ENCODE measurements at places on chromosomes 3 and 15.

DNA sequence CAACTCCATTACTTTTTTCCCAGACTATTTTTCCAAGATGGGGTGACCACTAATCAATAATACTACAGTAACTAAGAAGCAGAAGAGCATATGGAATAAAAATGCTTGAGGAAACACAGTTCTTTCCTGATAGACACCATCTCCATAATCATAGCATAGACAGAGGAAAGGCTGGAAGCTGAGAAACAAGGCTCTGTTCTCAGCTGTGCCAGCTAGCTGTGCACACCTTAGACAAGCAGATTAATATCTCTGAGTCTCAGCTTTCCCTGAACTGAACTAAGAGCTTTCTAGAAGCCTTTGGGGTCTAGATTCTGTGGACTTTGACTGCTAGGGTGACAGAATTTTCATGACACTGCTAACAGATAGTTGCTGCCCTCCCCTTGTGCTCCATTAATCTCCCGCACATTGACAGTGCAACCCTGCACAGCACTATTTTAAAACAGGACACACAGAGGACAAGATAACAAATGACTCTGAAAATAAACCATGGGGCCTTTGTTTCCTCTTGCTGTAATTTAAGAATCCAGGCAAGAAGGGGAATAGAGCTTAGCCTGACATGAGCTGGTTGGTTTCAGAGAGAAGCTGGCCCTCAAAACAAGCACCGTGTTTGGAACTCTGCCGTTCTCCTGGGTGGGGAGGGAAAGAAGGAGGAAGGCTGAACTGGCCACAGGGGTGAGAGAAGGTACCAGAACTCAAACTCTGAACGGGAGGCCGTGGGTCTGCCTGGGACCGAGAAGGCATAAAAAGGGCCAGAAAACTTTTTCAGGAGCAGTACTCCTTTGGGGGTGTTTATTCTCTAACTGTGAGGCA lies 67.4 kb downstream of the ATP13A5 start:
- no peak for DNase-seq

GRCh38 chr3:69425249-69425648 lies 39.4 kb upstream of the FRMD4B start:
- no peak for DNase-seq

- no peak for DNase-seq
These were observed 38.0 kb upstream of the XCR1 start for GRCh38 chr3:46065294-46065705.

DNA sequence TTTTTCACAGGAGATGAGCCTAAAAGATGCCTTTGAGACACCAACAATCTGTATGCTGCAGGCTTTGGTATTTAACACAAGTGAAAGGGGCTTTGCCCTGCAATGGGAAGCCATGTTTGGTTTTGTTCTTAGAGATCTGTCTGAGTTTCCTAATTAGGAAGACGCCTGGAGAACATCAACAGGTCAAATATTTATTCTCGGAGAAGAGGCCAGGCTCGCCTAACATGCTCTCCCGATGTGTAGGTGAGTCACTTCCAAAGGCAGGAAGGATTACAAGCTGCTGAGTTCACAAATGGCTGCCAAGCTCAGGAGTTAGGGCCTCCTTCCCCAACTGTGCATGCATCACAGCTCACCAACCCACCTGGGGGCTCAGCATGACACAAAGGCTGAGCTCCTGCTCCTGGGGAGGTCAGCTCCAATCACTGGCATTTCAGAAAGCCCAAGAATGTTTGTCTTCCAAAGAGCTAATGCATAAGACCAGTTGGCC lies 119.5 kb upstream of the PRICKLE2 start:
- DNase-seq: no peak

DNA sequence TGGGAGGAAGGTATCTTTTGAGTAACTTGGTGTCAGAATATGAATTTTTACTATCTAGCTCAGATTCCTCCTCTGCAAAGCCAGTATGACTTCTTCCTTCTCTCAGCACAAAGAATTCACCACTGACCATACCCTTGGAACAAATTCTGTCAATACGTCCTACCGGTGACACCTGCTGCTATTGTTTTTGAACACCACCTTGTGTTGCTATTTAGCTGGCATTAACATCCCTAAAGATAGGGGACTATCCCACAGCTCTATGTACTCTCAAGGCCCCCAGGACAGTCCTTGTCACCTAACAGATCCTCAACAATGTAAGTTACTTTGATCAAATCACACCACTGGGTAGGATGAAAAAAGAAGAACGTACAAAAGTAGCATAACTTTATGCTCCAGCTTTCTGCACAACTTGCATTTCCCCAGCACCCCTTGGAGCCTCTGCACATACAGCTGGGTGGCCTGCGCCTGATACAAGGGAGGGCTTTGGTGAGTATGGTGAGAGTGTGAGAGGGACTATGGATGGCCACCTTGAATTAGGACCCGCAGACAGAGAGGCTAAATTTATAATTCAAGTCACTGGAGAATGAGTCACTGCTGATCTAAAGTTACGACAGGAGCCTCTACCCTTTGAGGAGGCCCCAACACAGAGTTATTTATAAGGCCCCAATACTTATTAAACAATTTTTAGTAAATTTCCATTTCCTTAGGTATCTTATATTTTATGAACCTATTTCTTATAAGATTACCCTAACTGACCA lies 2.3 kb upstream of the COLQ start:
- DNase-seq: no peak

- DNase-seq: no peak
These were observed 49.0 kb downstream of the LARS2 start for GRCh38 chr3:45437383-45437782.
